Colonic mucosa (tissue), 4 donors: ENCODE measurements at places on chromosomes 5 and 9. TPM values are rescaled to one million over a fixed set of nuclear protein-coding genes. Genes with fewer than 3 reads are reported as not detected.

The LURAP1L gene
- total RNA-seq: 19.3 TPM

The LCN2 gene
- total RNA-seq: 162 TPM

The TUSC1 gene
- total RNA-seq: 12.5 TPM

The LRRC19 gene
- 130 TPM for total RNA-seq

The MROH2B gene
- not detected for total RNA-seq

The FREM1 gene
- total RNA-seq: 1.1 TPM

The TLE4 gene
- total RNA-seq: 8.0 TPM

The WDR38 gene
- not detected for total RNA-seq

The RNF208 gene
- total RNA-seq: 6.5 TPM

The PCDHB7 gene
- 0.15 TPM for total RNA-seq

The FGF18 gene
- 0.35 TPM for total RNA-seq

The TMEFF1 gene
- total RNA-seq: 0.27 TPM

The LRRTM2 gene
- 0.35 TPM for total RNA-seq

The PLK2 gene
- 21.8 TPM for total RNA-seq
